Right atrium auricular region (tissue), 2 donors: ENCODE measurements at places on chromosomes 16 and 17. TPM values are rescaled to one million over a fixed set of nuclear protein-coding genes. Genes with fewer than 3 reads are reported as not detected.

DNA sequence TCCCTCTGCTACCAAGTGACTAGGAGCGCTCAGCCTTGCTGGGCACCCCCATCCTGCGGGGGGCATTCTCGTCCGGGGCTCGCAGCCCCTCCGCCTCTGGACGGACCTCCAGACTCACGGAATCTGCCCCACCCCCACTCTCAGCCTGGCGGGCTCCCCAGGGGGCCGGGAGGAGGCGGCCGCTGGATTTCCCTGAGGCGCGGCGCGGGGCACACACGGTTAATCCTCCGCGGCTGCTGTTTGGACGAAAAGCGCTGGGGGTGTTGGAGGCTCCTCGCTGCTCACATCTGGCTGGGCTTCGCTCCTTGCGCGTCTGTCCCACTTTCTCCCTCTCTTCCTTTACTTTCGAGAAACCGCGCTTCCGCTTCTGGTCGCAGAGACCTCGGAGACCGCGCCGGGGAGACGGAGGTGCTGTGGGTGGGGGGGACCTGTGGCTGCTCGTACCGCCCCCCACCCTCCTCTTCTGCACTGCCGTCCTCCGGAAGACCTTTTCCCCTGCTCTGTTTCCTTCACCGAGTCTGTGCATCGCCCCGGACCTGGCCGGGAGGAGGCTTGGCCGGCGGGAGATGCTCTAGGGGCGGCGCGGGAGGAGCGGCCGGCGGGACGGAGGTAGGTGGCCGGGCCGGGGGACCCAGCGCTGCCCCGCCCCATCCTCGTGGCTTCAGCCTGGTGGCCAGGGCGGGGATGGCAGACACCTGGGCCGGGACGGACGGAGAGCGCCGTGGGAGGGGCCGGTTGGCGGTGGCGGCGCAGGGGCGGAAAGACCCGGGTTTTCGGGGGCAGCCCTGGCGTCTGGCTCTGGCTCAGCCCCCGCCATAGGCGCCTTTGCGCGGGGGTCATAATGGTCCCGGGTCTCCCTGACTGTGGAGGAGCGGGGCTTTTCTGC lies at the start of gene C1QTNF1:
Gene C1QTNF1, plus strand, starts transcription at position 284 of the 886 bp plus-strand sequence. CDS start 19,800 bp downstream, outside the sequence.
- DNase-seq = peak; percentile 79

DNA sequence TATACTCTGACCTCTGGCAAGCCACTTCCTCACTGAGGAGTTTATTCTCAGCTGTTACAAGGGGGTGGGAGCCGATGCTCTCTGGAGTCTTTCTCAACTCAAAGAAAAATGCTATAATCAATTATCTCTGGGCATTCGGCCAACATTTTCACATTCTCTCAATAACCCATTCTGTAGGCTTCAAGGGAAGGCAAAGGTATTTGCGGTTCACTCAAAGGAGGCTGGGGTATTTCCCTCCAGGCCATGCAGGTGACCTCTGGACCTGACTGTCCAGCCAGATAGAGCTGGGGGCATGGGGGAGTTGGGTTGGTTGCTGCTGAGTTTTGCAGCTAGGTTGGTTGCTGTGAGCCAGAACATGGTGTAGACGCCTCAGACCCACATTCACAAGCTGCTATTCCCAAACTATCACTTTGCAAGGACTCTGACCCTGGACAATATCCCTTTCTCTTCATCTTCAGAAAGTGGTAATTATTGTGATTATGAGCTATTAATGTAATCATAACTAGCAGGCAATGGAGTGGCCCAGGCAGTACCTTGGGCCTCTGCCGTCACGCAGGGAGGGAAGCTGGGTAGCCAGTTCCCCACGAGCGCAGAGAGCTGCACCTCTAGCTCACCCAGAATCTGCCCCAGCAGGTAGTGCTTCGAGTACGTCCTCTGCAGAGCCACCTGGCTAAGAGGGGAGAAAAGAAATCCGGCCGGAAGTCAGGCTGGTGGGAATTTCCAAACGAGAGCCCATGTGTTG lies 42.1 kb downstream of the AIPL1 start:
- DNase-seq = no peak

DNA sequence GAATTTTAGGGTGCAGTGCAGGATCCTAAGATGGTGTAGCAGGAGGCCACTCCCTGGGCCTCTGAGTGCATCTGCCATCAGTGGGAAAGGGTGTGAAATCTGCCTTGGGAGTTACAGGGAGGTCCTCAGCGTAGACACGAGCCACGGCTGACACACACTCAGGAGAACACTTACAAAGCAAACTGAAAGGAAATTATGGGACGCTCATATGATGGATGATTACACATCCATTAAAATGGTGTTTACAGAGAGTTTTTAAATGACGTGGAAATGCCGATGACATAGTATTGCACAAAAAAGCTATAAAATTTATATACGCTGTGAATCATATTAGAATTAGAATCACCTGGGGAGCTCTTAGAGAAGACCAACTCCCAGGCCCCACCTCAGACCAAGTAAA lies 175.2 kb downstream of the CCDC182 start:
- no peak for DNase-seq

GRCh38 chr16:86521236-86522197 lies 11.2 kb downstream of the FOXF1 start:
- no peak for DNase-seq

GRCh38 chr17:27545562-27546229 lies 85.3 kb upstream of the LGALS9 start:
- DNase-seq = no peak

- no peak for DNase-seq
Measured at GRCh38 chr17:50096092-50096491, 941 bp downstream of the PDK2 start.

GRCh38 chr17:7721612-7722011 lies 4.1 kb downstream of the DNAH2 start:
- no peak for DNase-seq

DNA sequence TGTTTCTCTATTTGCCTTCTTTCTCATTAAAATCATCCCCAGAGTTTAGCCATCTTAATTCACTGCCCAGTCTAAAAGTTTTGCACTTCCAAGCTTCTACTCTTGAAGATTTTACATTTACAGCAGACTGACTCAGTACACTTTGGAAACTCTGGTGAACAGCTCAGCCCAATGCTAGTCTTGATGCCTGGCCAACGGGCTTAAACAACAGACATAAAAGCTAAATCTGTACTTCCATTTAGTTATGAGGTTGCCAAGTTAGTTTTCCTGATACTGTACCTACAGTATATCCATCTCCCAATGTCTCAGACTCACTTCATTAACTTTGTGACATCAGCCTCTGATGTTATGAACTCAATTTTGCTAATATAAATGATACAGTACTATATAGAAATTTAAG lies 891.8 kb upstream of the SOX9 start:
- DNase-seq = no peak

GRCh38 chr17:50190293-50190602 lies 11.2 kb downstream of the COL1A1 start:
- no peak for DNase-seq

DNA sequence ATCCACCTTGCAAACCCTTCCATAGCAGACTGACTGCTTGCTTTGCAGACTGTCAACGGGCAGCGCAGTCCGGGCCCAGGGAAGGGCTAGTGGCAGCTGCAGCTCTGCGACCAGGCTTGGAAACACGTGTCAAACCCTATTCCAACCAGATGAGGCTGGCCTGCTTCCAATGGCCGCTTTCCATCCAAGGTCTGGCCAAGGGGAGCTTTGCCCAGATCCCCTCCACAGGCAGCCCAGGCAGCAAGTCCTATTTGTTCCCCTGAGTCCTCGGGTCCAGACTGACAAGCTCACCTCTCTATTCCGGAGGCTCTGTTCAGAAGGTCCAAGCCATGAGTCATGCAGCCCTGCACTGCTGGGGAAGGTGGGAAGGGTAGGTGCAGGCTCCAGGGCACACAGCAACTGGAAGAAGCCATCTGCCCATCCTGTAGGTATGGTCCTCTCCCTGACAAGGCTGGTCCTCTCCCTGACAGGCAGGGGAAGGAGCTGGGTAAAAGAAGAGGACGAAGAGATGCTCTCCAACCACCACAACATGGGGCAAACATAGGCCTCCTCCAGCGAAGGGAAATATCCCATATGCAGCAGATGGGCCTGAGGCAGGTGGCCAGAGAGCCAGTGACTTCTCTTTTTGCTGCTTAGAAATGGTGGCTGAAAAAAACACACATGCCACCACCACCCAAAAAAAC lies 22.6 kb upstream of the AXIN2 start:
- no peak for DNase-seq

GRCh38 chr17:43588121-43588520 lies 42.0 kb upstream of the ETV4 start:
- no peak for DNase-seq

- no peak for DNase-seq
Measured at GRCh38 chr17:49760932-49761558, 2.9 kb downstream of the FAM117A start.

DNA sequence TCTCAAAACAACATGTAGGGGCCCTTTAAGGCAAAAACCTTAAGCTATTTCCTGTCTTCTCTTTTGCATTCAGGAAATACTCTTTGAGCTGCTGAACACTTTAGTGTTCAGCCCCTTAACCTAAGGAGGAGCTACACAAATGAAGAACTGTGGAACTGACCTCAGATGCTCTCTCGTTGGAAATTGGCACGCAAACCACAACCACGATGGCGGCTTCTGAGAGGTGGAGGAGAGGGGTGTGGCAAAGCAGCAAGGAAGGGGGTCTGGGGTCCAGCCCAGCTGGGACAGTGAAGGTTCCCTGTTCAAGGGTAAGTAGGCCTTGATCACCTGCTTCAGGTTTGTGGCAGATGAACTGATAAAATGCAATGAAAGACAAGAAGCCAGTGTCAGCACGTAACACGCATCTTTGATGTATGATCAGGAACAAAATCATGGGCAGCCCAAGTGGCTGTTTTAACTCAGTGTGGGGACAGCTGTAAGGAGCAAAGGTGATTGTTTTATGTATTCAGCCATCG lies 291.6 kb upstream of the TNRC6C start:
- DNase-seq = no peak

- DNase-seq = no peak
Measured at GRCh38 chr17:82794781-82795482, 43.1 kb downstream of the TBCD start.

GRCh38 chr17:82380860-82381702 lies 9.5 kb downstream of the UTS2R start:
- no peak for DNase-seq

DNA sequence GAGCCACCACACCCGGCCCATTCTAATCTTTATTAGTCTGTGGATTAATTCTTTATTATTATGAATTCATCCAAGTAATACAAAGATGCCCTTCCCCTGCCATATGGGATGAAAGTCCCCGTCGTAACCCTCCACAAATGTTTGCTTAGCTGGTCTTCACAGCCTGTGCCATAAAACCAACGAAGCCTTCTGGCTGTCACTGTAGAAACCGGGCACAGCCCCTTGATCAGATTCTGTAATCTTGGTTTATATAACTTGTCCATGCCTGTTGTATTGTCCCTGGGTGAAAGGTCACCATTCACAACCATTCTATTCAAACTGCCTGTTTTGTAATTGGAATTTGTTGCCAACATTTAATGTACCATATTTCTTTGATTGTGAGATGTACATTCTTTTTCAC lies 66.5 kb downstream of the ATP2C2 start:
- DNase-seq = no peak

DNA sequence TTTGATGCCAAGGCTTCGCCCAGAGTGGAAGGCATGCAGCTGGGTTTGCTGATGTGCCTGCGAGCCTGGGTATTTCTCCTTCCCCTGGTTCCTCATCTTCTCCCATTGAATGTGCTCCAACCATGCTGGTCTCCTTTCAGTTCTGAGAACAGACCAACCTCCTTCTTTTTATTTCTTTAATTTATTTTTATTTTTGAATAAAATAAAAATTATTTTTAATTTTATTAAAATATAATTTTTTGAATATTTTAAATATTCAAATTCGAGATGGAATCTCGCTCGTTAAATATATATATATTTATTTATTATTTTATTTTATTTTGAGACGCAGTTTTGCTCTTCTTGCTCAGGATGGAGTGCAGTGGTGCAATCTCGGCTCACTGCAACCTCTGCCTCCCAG lies 30.2 kb upstream of the GPRC5B start:
- DNase-seq = no peak

DNA sequence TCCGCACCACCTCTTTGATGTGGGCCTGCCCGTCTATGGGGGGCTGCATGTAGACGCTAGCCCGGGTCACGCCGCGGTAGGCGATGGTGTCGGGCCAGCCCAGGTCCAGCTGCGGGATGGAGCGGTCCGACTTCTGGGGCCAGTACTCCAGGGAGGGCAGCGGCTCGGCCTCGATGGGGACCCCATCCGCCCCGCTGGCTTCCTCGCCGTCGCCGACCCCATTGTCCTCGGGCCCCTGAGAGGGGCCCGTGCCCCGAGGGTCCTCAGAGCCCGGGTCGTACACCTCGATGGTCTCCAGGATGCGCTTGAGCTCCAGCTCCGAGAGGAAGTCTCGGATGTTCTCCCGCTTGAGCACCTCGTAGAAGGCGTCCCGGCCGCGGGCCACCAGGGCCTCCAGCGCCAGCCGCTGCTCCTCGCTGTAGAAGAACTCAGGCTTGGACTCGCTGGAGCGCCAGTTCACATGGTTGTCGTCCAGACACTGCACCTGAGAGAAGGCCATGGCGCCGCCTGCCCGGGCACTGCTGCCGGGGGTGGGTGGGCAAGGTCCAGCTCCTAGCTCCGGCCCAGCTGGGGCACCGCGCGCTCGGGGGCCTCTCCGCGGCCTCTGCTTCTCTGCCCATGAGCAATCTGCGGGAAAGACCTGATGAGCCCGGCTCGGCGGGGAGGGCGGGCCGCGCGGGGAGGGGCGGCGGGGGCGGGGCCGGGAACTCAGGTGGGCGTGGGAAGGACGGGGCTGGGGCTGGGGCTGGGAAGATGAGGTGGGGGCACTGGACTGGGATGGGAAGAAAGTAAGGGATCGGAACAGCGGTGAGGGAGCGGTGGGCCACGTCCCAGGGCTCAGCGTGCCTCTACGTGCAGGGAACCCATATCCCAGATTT lies 782 bp downstream of the FAM83G start:
- no peak for DNase-seq

- DNase-seq = no peak
Measured at GRCh38 chr16:84234321-84235241, 5.2 kb downstream of the KCNG4 start.

- DNase-seq = no peak
Measured at GRCh38 chr16:30996324-30996984, 11.4 kb downstream of the HSD3B7 start.

GRCh38 chr17:13594762-13595598 lies 6.7 kb downstream of the HS3ST3A1 start:
- DNase-seq = peak; percentile 78

- no peak for DNase-seq
Measured at GRCh38 chr17:32261936-32262510, 3.6 kb upstream of the RHBDL3 start.

DNA sequence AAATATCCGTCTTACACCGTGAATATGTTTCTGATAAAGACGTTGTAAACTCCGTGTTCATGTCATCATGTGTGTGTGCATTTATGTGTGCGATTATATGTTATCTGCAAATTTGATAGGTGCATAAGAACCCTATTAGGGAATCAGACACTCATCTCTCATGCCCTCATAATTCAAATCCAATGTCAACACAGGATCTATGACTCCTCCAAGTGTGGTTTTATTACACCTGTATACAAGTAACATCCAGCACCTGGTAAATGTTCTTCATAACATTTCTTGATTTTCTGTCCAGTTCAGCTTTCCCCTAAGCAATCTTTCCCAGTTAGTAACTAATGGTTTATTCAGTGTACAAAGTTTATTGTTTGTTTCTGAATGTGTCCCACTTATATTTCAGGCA lies 681.9 kb downstream of the CDH11 start:
- no peak for DNase-seq

OTOA gene
- not detected for total RNA-seq

KRT33B gene
- not detected for total RNA-seq

MEFV gene
- 2.2 TPM for total RNA-seq

PPY gene
- total RNA-seq = not detected

TRPV3 gene
- total RNA-seq = 2.8 TPM

KRT17 gene
- not detected for total RNA-seq

TBC1D3G gene
- not detected for total RNA-seq

CAPNS2 gene
- 0.35 TPM for total RNA-seq

KCNG4 gene
- total RNA-seq = not detected

TUBB3 gene
- 6.4 TPM for total RNA-seq

MT1M gene
- 9.9 TPM for total RNA-seq

FOXK2 gene
- total RNA-seq = 40.3 TPM
